ENCODE measurements at places on chromosomes 4 and X.

- DNase-seq = no peak
These were observed 181.9 kb downstream of the SPRY1 start for GRCh38 chr4:123578276-123579029.

DNA sequence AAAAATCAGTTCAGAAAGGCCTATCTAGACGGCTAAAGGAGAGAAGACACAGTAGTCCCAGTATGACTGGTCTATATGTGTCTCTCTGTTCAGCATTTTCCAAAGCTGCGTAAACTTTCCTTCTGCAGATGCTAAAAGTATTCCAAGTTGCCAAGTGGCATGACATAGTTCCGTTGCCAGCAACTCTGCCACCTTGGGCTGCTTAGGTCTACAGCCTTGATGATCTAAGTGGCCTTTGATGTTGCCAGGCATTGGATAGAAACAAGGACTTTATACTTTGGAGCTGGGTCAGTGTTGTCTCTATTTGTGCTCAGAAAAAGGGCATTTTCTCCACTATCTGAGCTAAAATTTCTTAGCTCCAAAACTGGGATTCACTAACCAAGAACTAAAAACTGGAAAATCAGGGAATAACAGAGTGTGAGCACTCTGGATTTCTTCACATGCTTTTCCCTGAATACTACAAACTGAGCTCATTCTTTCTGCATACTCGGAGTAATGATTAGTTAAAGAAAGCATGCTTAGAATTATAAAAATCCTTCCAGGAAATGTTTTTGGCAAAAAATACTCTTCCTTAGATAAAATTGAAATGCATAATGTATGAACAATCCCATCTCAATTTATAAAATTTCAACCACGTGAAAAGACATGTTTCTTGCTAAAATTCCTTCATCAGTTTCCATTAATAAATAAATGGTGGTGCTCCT is 191.4 kb downstream of the ADAMTS3 start:
- DNase-seq = no peak

DNA sequence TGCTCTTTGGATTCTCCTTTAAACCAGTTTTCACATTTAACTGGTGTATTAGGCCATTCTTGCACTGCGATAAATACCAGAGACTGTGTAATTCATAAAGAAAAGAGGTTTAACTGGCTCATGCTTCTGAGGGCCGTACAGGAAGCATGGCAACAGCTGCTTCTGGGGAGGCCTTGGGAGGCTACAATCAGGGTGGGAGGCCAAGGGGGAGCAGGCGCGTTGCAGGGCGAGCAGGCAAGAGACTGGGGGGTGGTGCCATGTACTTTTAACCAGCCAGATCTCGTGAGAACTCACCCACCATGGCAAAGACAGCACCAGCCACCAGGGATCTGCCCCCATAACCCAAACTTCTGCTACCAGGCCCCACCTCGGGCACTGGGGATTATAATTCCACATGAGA is 38.1 kb downstream of the RNF212 start:
- no peak for DNase-seq

DNA sequence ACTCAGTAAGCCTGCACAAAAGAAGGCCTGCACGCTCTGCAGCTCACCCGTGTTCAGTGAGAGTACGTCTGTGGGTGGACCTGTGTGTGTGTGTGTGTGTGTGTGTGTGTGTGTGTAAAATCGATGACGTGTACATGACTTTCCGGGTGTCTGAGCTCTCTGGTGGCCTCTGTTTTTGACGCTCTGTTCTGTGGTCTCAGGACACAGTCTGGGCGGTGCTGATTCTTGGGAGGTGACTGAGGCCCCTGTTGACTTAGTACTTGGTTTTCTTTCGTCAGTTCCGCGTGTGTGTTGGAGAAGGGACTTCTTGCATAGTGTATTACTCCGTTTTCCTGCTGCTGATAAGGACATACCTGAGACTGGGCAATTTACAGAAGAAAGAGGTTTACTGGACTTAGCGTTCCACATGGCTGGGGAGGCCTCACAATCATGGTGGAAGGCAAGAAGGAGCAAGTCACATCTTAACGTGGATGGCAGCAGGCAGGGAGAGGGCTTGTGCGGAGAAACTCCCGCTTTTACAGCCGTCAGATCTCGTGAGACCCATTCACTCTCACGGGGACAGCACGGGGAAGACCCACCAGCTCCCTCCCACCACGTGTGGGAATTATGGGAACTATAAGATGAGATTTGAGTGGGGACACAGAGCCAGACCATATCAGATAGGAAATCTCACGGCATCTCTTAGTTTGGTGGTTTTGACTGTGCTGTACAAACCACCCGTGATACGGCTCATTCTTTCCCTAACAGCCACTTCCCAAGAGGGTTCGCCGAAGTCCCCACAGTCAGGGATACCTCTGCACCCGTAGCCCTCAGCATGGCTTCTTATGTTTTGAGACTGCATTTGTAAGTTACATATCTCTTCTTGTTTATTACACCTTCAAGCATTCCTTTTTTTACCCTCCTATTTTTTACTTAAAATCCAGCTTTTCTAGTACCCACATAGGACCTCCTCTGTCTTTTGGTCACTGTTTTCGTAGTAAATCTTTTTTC is 24.5 kb downstream of the UVSSA start:
- DNase-seq = no peak

DNA sequence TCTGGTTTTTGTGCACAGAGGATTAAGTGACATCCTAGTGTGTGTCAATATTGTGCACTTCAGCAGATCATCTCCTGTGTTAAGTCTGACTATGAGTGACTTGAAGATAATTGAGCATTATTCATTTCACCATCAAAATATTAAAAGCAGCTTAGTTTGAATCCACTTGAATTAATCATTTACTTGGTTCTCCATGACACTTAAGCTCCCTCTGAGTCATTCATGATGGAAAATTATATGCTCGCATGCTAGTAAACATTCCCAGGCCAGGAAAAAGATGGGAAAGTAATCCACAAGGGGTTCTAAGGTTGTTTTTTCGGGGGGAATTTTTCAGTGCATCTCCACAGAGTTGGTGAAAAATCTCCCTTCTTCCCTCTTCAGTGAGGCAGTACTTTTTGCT is 97.2 kb upstream of the EOLA2 start:
- DNase-seq = no peak

DNA sequence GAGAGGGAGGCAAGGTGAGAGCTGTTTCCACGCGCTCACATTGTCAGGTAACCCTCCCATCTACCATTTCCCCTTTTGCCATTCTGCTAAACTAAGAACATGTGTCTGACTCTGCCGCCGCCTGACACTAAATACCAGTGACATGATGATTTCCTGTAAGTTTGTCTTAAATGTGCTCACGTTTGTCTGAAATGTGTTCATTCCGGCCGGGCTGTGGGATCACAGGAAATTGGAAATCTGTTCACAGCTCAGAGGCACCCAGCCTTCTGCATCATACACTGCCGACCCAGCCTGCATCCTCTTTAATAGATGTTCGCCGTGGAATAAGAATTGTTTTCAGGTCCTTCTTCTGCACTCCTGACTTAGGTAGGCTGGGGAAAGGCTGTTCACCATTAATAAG is 336.2 kb upstream of the PPARGC1A start:
- no peak for DNase-seq

DNA sequence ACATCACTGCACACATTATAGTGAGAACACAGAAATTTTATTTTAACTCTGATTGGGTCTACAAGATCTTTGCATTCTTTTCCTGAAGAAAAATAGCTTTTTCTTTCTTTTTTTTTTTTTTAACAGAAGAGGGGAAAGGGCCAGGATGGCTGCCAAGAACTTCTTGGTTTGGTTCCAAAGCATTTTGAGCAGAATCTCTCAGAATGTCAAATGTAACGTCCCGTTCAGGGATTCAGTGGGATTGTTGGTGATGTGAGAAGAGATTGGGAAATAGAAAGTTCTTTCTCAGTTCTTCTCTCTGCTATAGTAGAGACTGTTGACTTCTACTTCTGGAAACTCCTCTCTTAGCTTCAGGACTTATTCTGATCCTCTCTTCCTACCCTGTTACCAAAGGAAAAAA is 70.9 kb upstream of the CBR4 start:
- DNase-seq = no peak

- DNase-seq = no peak
These were observed 64.4 kb upstream of the ACSL4 start for GRCh38 chrX:109797311-109797975.

- no peak for DNase-seq
These were observed 52.7 kb downstream of the ACOX3 start for GRCh38 chr4:8387615-8388527.

DNA sequence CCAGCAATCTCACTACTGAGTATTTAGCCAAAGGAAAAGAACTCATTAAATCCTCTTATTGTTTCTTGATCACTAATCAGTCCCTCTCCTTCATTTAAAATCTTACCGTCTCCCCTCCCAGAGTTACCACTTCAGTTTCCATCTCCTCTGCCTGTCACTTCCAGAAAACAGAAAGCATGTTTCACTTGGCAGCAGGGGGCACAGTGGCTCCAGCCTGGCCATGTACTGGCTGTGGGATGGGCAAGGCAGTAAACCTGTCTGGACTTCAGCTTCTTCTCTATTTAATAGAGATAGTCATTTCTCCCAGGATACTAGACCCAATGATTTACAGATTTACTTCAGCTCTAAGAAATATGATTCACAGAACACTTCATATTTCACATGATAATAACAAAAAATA is 63.2 kb downstream of the CD40LG start:
- DNase-seq = no peak

DNA sequence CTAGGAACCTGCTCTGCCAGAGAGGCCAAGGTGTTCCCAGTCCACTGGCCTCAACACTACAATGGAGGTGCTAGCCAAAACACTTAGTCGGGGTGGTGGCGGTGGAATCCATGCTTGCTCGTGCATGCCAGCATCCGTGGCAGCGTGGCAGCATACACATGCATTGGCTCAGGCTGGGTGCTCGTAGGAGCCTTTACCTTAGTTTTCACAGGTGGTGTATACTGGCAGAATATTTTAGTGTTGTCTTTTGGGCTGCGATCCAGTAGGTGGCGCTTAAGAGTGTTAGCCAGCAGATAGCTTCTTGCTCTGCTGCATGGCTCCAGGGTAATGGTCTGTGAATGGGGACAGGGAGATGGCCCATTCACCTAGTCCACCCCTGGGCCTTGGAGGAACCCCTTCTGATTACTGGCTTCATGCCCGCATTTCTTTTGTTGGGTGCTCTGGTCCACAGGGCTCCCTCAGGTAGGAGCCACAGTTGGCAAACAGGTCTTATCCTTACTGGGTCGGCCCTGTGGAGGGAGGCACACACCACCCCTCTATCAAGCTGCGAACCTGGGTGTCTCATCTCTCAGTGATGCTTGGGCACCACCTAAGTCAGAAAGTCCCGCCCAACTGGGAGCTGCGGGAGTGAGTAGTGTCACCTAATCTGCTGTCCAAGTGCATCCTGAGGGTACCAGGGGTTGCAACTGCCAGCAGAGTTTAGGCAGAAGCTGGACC is 40.0 kb downstream of the RIPPLY1 start:
- DNase-seq = no peak

DNA sequence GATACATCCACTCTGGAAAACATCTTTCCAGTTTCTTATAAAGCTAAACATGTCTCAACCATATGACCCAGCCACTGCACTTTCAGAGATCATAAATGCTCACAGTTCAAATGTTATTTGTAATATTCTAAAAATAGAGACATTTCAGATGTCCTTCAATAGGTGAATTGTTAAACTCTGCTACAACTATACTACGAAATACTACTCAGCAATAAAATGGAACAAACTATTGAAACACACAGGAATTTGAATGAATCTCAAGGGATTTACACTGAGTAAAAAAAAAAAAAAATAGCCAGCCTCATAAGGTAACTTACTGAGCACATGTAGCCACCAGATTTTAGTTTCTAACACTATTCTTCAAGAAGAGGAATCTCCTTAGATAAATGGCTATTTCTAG is 253.9 kb downstream of the PCDH18 start:
- DNase-seq = no peak

GRCh38 chr4:171814545-171814944 is 1.3 kb downstream of the GALNTL6 start:
- DNase-seq = no peak

GRCh38 chrX:85619962-85620361 is 240.5 kb upstream of the POF1B start:
- DNase-seq = no peak

DNA sequence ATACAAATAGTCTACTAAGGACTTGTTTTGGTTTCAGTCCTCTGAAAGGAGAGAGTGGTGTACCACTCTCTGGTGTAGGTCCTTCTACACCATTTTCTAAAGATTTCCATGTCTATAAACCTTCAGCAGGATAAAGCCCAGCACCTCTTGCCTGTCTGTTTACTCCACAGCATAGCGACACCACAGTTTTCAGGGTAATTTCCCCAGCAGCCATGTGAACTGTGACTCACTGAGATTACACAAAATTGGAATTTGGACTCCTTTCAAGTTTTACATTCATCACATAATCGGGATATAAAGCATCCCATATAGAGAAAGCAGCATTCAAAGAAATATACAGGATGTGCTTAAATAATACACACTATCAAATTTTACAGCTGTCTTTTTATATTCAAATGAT is 229.6 kb downstream of the PRDM5 start:
- DNase-seq = no peak

GRCh38 chrX:149939655-149939904 is 1.3 kb upstream of the EOLA2 start:
- DNase-seq = peak; percentile 90

GRCh38 chr4:140834839-140835495 is 78.8 kb upstream of the TBC1D9 start:
- DNase-seq = no peak

DNA sequence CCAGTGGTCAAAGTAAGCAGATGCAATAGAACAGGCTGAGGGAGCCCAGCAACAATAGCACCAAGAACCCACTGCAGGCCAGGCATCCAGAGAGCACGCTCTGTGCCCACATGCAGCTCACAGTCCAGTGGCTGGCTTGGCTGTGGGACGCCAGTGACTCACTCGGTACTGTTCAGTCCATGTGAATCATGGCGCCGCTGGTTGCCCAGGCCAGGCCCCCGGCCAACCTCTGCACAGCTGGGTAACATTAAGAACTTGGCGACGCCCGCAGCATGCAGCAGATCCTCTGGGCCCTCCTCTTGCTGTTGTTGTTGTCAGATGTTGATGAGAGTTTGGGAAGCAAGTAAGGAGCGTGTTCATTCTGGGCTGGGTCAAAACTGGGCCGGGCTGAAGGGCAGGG is 60.5 kb downstream of the MSX1 start:
- DNase-seq = no peak

- DNase-seq = peak; percentile 0
These were observed 30.3 kb upstream of the UTP14A start for GRCh38 chrX:129875669-129876068.

DNA sequence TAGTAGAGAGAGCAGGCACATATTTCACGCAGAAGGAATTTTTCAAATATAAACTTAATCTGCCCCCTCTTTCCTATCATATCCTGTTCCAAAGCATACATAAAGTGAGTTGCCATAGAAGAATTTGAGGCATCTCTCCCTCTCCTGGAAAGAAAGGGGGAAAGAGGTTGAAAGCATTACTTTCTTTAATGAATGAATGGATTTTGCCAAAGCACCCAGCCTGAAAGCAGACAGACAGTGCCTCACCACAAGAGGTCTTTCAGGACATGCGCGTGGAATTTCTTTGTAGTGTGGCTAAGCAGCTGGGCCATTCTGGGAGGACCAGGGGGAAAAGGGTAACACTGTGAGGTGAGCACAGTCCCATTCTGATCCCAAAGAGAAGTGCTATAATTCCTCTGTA is 651.4 kb downstream of the IQCM start:
- DNase-seq = no peak

All from bone marrow (tissue), 2 donors.